ENCODE measurements at places on chromosomes 13 and 19.

- H3K4me1 ChIP-seq, result no peaks in the 10 kb centered on the region
- no peak overlapping the region for H3K27ac ChIP-seq
- H3K4me3 ChIP-seq, result no peak overlapping the region
- no peak for DNase-seq
- H3K27me3 ChIP-seq, result no peaks in the 10 kb centered on the region
These were observed 528.4 kb downstream of the DCT start for GRCh38 chr13:93951108-93951507.

- H3K27me3 ChIP-seq, result no peaks in the 10 kb centered on the region
- H3K4me1 ChIP-seq, result peaks cover 24% of the 10 kb centered on the region
- H3K36me3 ChIP-seq, result no peaks in the 10 kb centered on the region
- no peak overlapping the region for H3K4me3 ChIP-seq
- DNase-seq, result peak; percentile 51
These were observed 49.6 kb upstream of the MED4 start for GRCh38 chr13:48144413-48145035.

- no peak overlapping the region for H3K27ac ChIP-seq
- no peaks in the 10 kb centered on the region for H3K27me3 ChIP-seq
- no peak overlapping the region for H3K4me3 ChIP-seq
- H3K36me3 ChIP-seq, result no peaks in the 10 kb centered on the region
- H3K4me1 ChIP-seq, result no peaks in the 10 kb centered on the region
These were observed 115.3 kb downstream of the TBC1D4 start for GRCh38 chr13:75366380-75367280.

DNA sequence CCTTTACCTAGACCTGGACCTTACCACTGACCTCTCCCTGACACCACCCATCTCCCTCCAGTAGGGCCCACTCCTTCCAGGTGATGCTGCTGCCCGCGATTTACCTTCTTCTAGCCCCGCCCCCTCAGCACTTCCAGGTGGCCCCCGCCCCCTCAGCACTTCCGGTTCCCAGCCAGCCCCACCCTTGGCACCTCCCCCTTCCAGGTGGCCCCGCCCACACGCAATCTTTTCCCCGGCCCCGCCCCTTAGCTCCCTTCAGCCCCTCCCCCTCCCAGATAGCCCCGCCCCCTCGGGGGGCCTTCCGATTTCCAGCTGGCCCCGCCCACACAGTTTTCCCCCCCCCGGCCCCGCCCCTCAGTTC, 586 bp downstream of the LIG1 start:
- H3K4me3 ChIP-seq, result peak overlapping the region; percentile 95
- peaks cover 2% of the 10 kb centered on the region for H3K36me3 ChIP-seq
- peak; percentile 91 for DNase-seq
- peaks cover 10% of the 10 kb centered on the region for H3K4me1 ChIP-seq

- no peak overlapping the region for H3K27ac ChIP-seq
- DNase-seq, result no peak
- H3K4me3 ChIP-seq, result no peak overlapping the region
- no peaks in the 10 kb centered on the region for H3K27me3 ChIP-seq
- H3K4me1 ChIP-seq, result no peaks in the 10 kb centered on the region
These were observed 154.7 kb downstream of the USP12 start for GRCh38 chr13:27016875-27017274.

- H3K36me3 ChIP-seq, result no peaks in the 10 kb centered on the region
- no peaks in the 10 kb centered on the region for H3K4me1 ChIP-seq
- H3K27me3 ChIP-seq, result no peaks in the 10 kb centered on the region
- no peak overlapping the region for H3K4me3 ChIP-seq
These were observed 750.3 kb downstream of the OLFM4 start for GRCh38 chr13:53778937-53779336.

- H3K4me1 ChIP-seq, result peaks cover 8% of the 10 kb centered on the region
- H3K36me3 ChIP-seq, result no peaks in the 10 kb centered on the region
- H3K27ac ChIP-seq, result no peak overlapping the region
- no peak overlapping the region for H3K4me3 ChIP-seq
- no peak for DNase-seq
- H3K27me3 ChIP-seq, result no peaks in the 10 kb centered on the region
These were observed 8.1 kb upstream of the SERPINE3 start for GRCh38 chr13:51331354-51331861.

GRCh38 chr19:36060430-36060829, 5.7 kb downstream of the WDR62 start:
- no peaks in the 10 kb centered on the region for H3K27me3 ChIP-seq
- no peak overlapping the region for H3K27ac ChIP-seq
- no peaks in the 10 kb centered on the region for H3K36me3 ChIP-seq
- peak; percentile 29 for DNase-seq
- H3K4me3 ChIP-seq, result no peak overlapping the region
- H3K4me1 ChIP-seq, result peaks cover 1% of the 10 kb centered on the region

DNA sequence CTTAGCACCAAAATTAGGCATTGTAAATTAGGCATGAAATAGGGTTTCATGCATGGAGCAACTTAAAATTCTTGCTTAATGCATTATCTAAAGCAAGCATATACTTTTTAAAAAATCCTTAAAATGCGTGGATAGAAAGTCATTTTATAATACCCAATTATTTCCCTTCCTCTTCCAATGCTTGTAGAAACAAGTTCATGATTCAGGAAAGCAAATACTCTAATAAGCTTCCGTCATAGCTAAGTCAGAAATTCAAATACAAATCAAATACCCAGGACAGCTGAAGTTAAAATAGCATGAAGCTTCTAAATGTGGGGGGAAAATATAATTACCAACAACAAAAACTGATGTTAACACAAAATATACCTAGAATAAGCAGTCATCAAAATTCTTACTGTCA, 89.1 kb downstream of the COL4A1 start:
- H3K4me1 ChIP-seq, result no peaks in the 10 kb centered on the region
- H3K27ac ChIP-seq, result no peak overlapping the region
- no peaks in the 10 kb centered on the region for H3K27me3 ChIP-seq
- no peak for DNase-seq
- no peak overlapping the region for H3K4me3 ChIP-seq

- no peaks in the 10 kb centered on the region for H3K36me3 ChIP-seq
- no peak for DNase-seq
- H3K27ac ChIP-seq, result no peak overlapping the region
- no peaks in the 10 kb centered on the region for H3K27me3 ChIP-seq
- no peak overlapping the region for H3K4me3 ChIP-seq
- H3K4me1 ChIP-seq, result no peaks in the 10 kb centered on the region
These were observed 24.9 kb downstream of the CELF5 start for GRCh38 chr19:3249408-3249807.

- H3K27ac ChIP-seq, result peak overlapping the region; percentile 11
- H3K36me3 ChIP-seq, result peaks cover 2% of the 10 kb centered on the region
- no peaks in the 10 kb centered on the region for H3K27me3 ChIP-seq
- peak; percentile 86 for DNase-seq
These were observed 9.8 kb upstream of the USPL1 start for GRCh38 chr13:30607908-30608307.

DNA sequence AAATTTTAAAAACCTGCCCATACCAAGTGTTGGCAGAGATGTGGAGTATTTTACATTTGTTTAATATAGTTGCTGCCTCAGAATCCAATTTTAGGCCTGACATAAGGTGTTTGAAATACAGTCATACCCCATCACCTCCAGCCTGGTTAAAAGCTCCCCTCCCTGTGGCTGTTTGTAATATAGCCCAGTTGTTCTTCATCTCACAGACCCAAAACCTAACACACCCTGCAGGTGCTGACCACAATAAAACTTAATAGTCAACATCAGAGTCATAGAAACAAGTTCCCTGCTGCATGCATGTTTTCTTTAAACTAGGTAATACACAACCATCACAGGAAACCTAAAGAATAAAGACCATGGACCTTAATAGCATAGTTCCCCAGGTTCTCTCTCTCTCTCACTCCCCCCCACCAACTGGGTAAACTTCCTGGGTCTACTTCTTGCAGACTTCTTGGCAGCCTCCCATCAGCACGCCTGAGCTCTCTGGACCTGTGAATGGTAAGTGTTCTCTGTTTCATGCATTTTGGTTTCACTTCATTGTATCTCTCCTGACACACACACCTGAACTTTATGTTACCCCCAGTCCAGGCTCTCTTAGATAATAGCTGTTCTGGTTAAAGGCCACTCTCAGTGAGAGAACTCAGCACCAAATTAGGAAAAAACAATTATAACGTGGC, 1369.9 kb downstream of the EFNB2 start:
- DNase-seq, result no peak
- H3K27ac ChIP-seq, result no peak overlapping the region
- H3K36me3 ChIP-seq, result no peaks in the 10 kb centered on the region

- no peaks in the 10 kb centered on the region for H3K4me1 ChIP-seq
- no peaks in the 10 kb centered on the region for H3K27me3 ChIP-seq
- H3K4me3 ChIP-seq, result no peak overlapping the region
- no peak for DNase-seq
- no peaks in the 10 kb centered on the region for H3K36me3 ChIP-seq
These were observed 1.5 kb downstream of the MUC16 start for GRCh38 chr19:9008667-9009066.

DNA sequence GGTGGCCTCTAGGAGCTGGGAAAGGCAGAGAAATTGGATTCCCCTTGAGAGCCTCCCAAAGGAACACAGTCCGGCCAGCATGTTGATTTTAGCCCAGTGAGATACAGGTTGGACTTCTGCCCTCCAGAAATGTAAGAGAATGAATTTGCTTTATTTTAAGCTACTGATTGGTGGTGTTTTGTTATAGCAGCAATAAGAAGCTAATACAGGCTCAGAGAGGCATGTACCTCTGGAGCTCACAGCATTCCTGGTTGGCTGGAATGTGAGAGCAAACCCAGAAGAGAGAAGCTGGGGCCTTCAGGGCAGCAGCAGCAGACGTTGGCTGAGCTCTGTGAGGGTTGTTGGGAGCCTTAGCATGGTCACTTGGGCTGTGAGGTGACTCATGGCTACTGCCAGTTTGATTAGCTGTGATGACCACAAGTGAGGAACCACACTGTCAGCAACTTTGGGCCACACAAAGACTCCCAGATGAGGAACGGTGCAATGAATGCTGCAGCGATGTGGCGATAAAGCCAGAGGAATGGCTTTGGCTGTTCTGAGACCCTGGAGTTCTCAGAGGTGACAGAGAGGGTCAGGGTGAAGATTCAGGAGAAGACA, 80.1 kb downstream of the CYSLTR2 start:
- H3K27ac ChIP-seq, result no peak overlapping the region
- H3K4me1 ChIP-seq, result no peaks in the 10 kb centered on the region
- no peaks in the 10 kb centered on the region for H3K36me3 ChIP-seq
- no peak overlapping the region for H3K4me3 ChIP-seq
- DNase-seq, result no peak

DNA sequence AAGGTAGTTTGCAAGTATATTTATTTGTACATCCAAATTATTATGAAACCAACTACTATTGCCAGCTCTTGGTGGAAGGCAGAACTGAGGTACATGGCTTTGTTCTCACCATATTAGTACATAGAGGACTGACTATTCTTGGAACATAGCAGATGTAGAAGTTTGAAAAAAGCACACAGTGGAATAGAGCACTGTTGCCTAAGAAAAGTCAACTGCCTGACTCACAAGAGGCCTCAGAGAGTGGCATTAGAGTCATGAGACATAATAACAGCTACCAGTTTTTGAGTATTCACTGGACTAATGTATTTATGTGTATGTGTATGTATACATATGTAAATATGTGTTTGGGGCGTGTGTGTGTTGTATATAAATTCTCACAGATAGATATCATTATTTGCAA, 8.3 kb upstream of the PCDH20 start:
- no peaks in the 10 kb centered on the region for H3K36me3 ChIP-seq
- no peaks in the 10 kb centered on the region for H3K27me3 ChIP-seq
- DNase-seq, result no peak

DNA sequence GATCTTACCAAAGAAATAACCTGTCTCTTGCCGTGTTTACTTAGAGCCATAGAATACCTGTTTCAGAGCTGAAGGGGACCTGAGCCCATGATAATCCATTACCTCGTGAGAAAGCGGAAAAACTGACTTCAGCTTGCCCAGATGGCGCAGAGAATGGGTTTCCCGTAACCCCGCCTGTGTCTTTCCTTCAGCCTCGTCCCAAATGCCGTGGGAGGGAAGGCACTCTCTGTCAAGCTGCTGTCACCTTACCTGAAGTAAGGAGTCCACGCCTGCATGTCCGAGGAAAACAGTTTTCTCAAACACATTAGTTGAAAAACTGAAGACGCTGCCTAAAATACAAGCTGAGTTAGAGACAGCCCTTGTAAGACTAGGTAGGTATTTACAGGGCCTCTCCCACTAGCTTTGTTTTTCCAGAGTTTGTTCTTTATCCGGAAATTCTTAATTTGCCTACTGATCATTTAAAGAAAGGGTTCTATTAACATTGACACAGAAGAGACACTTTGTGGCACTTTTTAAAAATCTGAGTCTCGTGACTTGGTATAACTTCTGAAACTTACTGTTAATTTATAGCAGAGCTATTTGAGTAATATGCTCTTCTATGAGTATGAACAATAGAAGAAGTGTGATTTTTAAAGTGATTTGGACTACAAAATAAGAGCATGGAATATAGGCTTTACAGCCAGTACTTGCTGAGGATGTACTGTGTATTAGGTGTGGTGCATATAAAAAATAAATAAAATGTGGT, 1.3 kb upstream of the INTS6 start:
- peaks cover 25% of the 10 kb centered on the region for H3K4me1 ChIP-seq
- H3K27me3 ChIP-seq, result no peaks in the 10 kb centered on the region
- DNase-seq, result no peak
- peaks cover 13% of the 10 kb centered on the region for H3K36me3 ChIP-seq

- peak overlapping the region; percentile 97 for H3K27ac ChIP-seq
- H3K4me3 ChIP-seq, result peak overlapping the region; percentile 83
- peaks cover 4% of the 10 kb centered on the region for H3K36me3 ChIP-seq
- no peaks in the 10 kb centered on the region for H3K27me3 ChIP-seq
- DNase-seq, result no peak
- H3K4me1 ChIP-seq, result peaks cover 21% of the 10 kb centered on the region
These were observed 989 bp downstream of the ZNF766 start for GRCh38 chr19:52270266-52270885.

- no peak for DNase-seq
- H3K27me3 ChIP-seq, result no peaks in the 10 kb centered on the region
- no peak overlapping the region for H3K4me3 ChIP-seq
- H3K27ac ChIP-seq, result no peak overlapping the region
- H3K36me3 ChIP-seq, result no peaks in the 10 kb centered on the region
- no peaks in the 10 kb centered on the region for H3K4me1 ChIP-seq
These were observed 792.6 kb upstream of the GPC6 start for GRCh38 chr13:92433963-92434362.

- no peak overlapping the region for H3K27ac ChIP-seq
- no peaks in the 10 kb centered on the region for H3K36me3 ChIP-seq
- no peaks in the 10 kb centered on the region for H3K4me1 ChIP-seq
- peak; percentile 71 for DNase-seq
- H3K27me3 ChIP-seq, result no peaks in the 10 kb centered on the region
- no peak overlapping the region for H3K4me3 ChIP-seq
These were observed 9.1 kb upstream of the LHFPL6 start for GRCh38 chr13:39612023-39612637.
